Melanocyte of skin (primary cell): ENCODE measurements at places on chromosomes 12 and 14. TPM values are rescaled to one million over a fixed set of nuclear protein-coding genes. Genes with fewer than 3 reads are reported as not detected.

The FGFR1OP2 gene
- 41.0 and 63.2 TPM in 2 replicates for total RNA-seq

The BEST3 gene
- total RNA-seq = not detected in 2 replicates

The GALNT8 gene
- total RNA-seq = not detected in 2 replicates

The GLT8D2 gene
- 1.8 TPM in 1 of 2 replicates, not detected in the other for total RNA-seq

The CACNA1C gene
- total RNA-seq = not detected in 2 replicates

The REM2 gene
- total RNA-seq = under 0.01 and 0.36 TPM in 2 replicates

The KRT3 gene
- total RNA-seq = not detected in 2 replicates

The GLS2 gene
- total RNA-seq = not detected in 2 replicates

The MYO1A gene
- total RNA-seq = under 0.01 and 0.15 TPM in 2 replicates

The USP15 gene
- 58.3 and 67.4 TPM in 2 replicates for total RNA-seq

The NID2 gene
- 1.0 and 4.7 TPM in 2 replicates for total RNA-seq

The ATN1 gene
- total RNA-seq = 8.4 and 8.6 TPM in 2 replicates

The SLC5A8 gene
- total RNA-seq = 0.15 and 0.67 TPM in 2 replicates

The CMAS gene
- total RNA-seq = 27.0 and 30.7 TPM in 2 replicates

The CLEC6A gene
- not detected in 2 replicates for total RNA-seq

The FAM186B gene
- total RNA-seq = 1.00 and 2.0 TPM in 2 replicates

The TMPRSS12 gene
- total RNA-seq = not detected in 2 replicates

The PTPRO gene
- total RNA-seq = not detected in 2 replicates

The CBLN3 gene
- 0.33 and 0.46 TPM in 2 replicates for total RNA-seq

The P2RX7 gene
- 17.0 TPM in 2 replicates for total RNA-seq

The ATP23 gene
- total RNA-seq = 6.3 and 13.7 TPM in 2 replicates

The GYS2 gene
- not detected in 2 replicates for total RNA-seq

The ANKLE2 gene
- 57.6 and 66.0 TPM in 2 replicates for total RNA-seq

The RDH16 gene
- total RNA-seq = under 0.01 TPM in 2 replicates

The IGF1 gene
- total RNA-seq = 0.36 and 2.1 TPM in 2 replicates

The WSB2 gene
- 95.6 and 126 TPM in 2 replicates for total RNA-seq
